Stimulated activated CD8-positive, alpha-beta memory T cell treated with anti-CD3 and anti-CD28 coated beads, Interleukin-15, amount 100 ng/mL, for 24 hours (primary cell): ENCODE measurements at places on chromosomes 7 and 10.

DNA sequence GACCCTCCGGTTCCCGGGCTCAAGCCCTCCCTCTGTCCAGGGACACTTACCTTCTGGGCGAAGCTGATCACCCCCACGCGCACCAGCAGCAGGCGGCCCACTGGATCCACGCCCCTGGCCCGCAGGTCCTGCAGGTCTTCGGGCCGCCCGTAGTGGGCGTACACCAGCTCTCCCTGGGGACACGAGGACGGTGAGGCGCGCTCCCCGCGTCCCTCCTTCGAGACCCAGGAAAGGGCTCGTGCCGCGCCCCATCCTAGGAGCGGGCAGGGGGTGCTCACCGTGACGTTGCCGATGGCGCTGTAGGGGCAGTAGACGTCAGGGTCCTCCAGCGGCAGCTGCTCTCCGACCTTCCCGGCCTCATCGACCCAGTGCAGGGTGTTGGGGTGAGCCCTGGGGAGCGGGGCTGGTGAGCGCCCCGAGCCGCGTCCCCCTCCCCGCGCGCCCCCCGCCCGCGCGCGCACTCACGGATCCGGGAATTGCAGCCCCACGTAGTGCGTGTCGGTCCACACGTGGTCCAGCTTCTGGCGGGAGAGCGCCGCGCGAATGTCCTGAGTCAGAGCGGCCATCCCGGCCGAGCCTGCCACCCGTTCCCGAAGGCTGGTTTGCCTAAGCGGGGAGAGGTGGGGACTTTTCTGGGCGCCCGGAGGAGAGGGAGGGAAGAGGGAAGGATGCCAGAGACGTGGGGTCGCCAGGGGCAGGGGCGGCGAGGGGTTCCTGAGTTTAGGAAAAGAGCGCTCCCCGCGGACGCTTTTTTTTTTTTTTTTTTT lies 8.2 kb downstream of the TFR2 start:
- peak; percentile 21 for DNase-seq

- DNase-seq = no peak
Measured at GRCh38 chr7:88546808-88547207, 212.7 kb upstream of the ZNF804B start.

DNA sequence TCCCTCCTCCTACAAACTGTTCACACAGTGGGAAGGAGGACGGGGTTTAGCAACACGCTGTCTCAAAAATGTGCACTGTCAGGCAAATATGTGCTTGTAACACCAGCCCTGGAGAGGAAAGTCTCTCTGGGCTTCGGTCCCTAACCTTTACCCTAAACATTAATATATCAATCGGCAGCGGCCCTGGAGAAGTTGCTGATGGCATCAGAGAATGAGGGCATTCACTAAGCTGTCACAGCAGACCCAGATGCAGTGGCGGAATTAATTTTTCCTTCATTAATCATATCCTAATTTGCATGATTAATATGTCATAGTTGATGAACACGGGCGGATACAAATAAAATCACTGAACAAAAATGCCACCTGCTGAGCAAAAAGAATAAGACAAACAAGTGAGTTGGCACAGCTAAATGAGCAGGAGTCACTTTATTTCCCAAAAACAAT lies 45.2 kb upstream of the INSIG1 start:
- DNase-seq = no peak

DNA sequence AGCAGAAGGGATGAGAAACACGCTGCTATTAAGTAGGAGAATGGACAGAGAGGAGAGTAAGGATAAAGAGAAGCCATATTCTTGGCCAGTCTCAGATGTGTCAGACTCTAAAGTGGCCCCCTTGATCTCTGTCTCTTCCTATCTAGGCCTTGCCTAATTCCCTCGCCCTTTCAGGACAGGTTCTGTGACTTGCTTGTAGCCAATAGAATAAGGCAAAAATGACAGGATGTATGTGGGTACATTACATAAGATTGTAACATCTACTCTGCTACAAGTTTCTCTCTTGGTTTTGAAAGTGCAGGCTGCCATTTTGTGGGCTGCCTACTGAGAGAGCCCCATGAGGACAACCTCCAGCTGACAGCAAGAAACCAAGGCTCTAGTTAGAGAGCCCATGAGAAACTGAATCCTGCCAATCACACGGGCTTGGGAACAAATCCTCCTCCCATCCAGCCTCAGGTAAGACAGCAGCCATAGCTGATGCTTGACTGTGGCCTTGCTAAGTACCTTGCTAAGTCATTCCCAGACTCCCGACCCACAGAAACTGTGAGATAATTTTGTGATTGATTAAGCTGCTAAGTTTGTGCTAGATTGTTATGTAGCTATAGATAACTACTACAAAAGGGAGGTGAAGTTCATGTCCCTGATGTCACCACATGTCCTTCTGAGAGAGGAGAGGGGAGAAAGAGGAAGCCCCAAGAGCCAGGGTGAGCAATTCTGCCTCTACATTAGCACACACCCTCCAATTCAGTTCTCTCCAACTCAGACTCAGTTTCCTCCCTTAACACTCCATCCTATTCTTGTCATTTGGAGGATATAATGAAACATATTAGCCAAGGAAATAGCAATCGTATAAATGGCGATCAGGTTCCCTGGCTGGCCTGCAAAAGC lies 185.5 kb downstream of the SGMS1 start:
- no peak for DNase-seq

GRCh38 chr7:33982425-33982786 lies 77.1 kb downstream of the BMPER start:
- no peak for DNase-seq

- DNase-seq = no peak
Measured at GRCh38 chr7:111750228-111750627, 187.9 kb upstream of the IMMP2L start.

DNA sequence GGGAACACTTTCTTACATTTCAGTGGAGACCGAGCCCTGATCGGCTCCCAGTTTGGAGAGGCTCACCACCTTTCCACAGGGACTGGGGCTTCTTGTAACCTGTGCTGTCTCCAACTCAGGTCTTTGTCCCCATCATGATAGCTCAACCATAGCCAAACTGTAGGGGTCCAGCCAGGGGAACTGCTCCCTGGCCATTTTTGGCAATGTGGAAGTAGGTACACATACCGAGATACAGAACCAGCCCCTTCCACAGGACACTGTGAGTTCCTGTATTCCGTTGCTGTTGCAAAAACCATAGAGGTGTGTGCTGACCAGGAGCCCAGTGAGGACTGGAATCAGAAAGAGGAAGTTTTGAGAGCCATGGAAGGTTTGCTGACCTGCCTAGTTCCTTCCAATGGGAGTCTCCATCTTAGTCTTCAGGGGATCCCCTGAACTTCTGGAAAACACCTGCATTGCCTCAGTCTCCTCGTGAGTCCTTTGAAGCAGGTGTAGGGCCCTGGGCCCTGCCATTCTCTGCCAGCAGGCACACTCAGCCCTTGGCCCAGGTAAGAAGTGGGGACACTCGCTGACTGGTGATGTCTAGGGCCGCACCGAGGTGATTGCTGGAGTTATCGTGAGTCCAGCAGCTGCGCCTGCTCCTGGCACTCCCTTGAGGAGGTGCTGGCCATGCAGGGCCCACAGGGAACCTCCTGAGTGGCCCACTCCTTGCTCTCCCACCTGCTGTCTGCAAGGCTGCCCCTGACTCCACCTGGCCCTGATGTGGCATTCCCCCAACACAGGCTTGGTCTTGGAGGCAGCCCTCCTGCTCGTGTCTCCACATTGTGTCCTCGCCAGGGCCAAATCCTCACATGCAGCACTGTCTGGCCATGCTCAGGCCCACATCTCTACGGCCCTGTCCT lies 11.2 kb downstream of the WDFY4 start:
- no peak for DNase-seq

- DNase-seq = no peak
Measured at GRCh38 chr7:28390426-28390825, 21.9 kb upstream of the CREB5 start.

- DNase-seq = no peak
Measured at GRCh38 chr10:11017000-11017569, 587 bp upstream of the CELF2 start.

DNA sequence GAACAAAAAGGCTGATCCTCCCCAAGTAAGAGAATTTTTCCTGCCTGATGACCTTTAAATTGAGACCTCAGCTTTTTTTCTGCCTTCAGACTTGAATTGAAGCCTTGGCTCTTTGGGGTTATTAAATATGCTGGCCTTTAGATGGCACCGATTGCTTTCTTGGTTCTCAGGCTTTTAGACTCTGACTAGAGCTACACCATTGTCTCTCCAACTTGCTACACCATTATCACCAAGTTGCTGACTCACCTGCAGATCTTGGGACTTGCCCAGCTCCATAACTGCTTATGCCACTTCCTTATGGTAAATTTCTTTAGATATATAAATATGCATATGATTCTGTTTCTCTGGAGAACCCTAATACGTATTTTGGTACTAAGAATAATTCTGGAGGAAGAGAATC lies 3.1 kb upstream of the ABCA13 start:
- DNase-seq = no peak

DNA sequence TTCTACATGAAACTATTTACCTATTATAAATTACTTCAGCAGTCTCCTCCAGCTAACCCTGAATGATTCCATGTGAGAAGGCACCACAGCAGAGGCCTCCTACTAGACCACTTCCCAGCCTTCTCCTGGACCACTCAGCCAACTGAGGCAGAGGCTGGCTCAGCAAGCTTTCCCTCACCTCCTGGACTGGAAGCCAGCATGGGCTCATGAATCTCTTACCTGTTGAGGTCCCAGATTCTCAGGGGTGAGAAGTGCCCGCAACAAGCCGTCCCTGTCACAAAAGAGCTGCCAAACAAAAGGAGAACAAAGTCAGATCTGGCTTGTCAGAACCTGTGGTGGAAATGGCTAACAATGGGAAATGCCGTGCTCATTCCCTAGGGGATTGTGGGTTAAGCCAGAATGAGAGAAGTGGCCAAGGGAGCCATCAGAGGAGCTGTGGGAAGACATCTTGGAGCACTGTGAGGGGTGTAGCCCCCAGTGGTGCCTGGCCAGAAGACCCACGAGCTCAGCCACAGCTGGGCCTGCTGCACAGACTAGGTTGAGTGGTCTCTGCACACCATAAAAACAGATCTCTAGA lies 36.5 kb downstream of the DPCD start:
- no peak for DNase-seq

- DNase-seq = no peak
Measured at GRCh38 chr10:89543841-89544240, 8.4 kb upstream of the SLC16A12 start.

DNA sequence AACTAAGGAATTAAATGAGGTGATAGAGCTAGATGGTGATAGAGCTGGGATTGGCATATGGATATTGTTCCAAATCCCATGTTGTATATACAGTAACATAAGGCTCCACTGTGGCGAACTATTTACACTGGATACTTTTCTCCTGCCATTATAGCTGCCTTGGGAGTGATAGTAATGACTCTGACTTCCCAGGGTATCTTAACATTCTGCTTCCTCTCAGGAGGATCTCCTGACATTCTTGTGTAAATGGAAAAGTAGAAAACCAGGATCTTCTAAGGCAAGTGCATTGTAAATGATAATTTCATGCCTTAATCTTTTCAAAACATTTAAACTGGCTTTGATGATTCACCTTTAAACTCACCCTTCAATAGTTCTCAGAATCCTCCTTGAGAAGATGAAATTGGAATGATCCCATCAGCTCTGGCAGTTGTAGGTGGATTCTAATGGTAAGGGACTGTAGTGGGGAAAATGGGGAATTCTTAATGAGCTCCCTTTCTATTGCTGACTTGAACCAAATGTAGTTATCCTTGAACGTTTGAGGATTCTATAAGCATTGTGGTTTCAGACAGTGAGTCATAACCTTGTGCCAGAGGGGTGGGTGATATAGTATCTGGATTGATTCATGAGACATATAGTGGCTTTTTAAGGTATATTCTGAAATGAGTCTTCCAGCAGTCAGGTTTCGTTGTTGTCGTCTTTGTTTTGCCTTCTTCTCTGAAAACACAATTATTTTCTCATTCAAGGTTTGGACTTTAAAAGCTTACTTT lies 450.0 kb downstream of the SUGCT start:
- DNase-seq = no peak

- DNase-seq = no peak
Measured at GRCh38 chr10:48764486-48764885, 79.8 kb downstream of the WDFY4 start.

DNA sequence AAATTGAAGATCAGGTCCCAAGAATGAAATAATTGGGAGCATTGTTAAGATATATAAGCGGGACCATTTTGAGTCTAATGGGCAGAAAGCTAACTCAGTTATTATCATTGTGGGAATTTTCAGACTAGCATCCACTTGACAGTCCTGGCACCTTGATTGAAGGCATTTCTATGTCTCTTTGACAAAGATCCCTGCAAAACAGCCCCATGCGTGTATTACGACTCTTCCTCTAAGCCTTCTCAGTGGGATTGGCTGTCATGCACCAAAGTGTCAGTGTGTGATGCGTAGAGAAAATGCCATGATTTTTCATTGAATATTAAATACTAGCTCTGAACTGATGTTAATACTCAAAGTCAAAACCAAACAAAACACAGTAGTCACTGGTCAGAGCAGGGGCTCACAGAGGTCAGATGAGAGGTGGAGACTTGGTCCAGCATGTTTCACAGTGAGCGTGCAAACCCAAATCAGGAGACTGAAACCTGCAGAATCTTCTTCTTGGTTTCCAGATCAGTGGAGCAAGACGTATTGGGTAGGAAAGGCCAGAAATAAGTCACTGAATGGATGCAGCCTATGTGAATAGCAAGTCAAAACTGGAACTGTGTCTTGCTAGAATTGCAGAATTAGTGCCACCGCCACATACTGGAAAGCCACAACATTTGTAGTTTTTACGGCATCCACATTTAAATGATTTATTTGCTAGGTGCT lies 303.6 kb upstream of the AKR1E2 start:
- DNase-seq = no peak

DNA sequence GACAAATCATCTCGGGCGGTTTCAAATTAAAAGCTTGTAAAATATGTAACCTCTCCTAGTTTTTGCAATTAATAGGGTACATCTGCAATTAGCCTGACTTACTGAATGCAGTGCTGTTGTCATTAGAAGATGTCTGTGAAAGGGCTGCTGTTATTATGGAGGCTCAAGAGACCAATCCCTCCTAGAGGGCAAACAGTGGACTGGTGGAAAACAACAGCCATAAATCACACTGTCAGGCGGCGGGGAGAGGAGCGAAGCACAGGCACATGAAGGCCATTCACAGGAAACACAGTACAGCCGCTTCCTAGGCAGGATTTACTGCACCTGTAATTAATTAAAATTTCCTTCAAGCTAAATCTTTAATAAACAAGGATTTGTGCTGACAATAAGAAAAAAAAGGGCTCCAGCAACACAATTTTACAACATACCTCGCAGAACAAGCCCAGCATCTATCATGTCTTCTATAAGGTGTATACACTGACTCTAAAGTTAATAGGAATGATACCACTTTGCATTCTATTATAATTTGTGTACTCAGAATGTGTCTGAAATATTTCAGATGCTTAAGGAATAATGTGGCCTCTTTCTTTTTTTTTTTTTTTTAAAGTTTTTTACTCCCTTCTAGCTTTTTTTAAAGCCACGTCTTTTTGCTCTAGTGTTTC lies 50.7 kb downstream of the ERCC6 start:
- no peak for DNase-seq

DNA sequence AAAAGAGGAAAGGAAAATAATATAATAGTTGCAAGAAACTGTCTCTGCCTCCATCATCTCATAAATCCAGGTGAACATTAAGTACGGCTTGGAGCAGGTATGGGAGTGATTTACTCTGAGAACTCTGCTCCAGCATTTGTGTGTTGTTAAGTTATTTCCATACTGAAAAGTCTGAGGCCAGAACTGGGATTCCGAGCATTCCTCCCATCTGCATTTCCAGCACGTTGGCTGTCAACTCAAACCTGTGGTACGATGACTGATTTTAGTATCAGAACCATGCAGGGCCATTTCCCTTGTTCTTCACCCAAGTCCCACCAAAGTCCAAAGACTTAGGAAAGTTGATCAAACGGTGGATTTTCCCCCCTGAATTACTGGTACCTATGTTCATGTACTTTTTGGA lies 104.9 kb downstream of the CREB5 start:
- no peak for DNase-seq
